Kidney capillary endothelial cell (primary cell): ENCODE measurements at places on chromosomes 7 and 10.
A peak's percentile ranks its signal among the peaks of the same experiment; 100 is the strongest.

GRCh38 chr10:131076356-131076755, 235.2 kb downstream of the TCERG1L start:
- no peak for DNase-seq

GRCh38 chr10:7955446-7955845, 99.0 kb upstream of the GATA3 start:
- DNase-seq, result no peak

DNA sequence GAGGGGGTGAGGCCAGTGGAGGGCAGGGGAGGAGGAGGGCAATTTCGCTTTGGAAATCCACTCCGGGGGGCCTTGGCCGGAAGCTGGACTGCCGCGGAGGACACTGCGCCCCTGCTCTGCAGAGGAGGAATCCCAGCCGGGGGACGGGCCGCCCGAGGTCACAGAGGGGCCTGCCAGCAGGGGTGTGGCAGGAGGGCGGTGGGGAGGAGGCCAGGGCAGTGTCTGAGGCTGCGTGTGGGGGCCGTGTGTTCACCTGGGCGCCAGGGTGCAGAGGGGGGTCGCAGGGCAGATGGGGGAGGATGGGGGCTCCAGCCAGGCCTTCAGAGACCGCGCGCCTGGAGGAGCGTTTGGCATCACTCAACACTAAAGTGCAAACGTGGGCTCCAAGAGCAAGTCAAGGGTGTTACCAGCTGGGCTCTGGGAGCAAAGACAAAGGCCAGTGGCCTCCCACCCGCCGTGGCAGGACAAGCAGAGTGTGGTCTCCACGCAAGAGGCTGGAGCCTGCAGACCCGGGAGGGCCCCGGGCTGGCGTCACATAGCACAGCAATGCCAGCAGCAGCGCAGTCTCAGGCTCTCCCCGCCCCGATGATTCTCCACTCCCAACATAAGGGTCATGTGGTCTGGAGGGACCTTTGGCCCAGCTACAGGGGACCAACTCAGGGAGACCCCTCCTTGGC, 45.3 kb upstream of the DNAJB6 start:
- no peak for DNase-seq

GRCh38 chr10:63143987-63144386, 10.9 kb downstream of the NRBF2 start:
- no peak for DNase-seq

GRCh38 chr7:122262246-122262645, 42.3 kb downstream of the FEZF1 start:
- DNase-seq, result no peak

- no peak for DNase-seq
Observed at GRCh38 chr7:159063046-159063840, 81.4 kb downstream of the VIPR2 start.

- no peak for DNase-seq
Observed at GRCh38 chr10:124267231-124267885, 151.4 kb downstream of the OAT start.

DNA sequence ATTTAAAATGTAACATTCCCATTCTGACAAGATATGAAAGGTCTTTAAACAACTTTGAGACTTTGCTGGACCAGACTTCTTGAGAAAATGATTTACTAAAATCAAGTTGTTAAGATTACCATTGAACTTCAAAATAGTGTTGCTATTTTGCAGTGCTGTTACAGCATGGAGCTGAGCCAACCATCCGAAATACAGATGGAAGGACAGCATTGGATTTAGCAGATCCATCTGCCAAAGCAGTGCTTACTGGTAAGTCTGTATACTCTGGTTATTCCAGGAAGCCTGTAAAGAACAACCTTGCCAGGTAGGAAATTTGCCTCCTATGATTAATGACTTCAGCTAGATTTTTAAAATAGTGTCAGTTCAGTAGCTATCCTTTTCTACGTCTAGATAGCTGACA, 18.8 kb downstream of the TNKS2 start:
- no peak for DNase-seq

GRCh38 chr7:128084896-128085608, 53.8 kb upstream of the LRRC4 start:
- no peak for DNase-seq

DNA sequence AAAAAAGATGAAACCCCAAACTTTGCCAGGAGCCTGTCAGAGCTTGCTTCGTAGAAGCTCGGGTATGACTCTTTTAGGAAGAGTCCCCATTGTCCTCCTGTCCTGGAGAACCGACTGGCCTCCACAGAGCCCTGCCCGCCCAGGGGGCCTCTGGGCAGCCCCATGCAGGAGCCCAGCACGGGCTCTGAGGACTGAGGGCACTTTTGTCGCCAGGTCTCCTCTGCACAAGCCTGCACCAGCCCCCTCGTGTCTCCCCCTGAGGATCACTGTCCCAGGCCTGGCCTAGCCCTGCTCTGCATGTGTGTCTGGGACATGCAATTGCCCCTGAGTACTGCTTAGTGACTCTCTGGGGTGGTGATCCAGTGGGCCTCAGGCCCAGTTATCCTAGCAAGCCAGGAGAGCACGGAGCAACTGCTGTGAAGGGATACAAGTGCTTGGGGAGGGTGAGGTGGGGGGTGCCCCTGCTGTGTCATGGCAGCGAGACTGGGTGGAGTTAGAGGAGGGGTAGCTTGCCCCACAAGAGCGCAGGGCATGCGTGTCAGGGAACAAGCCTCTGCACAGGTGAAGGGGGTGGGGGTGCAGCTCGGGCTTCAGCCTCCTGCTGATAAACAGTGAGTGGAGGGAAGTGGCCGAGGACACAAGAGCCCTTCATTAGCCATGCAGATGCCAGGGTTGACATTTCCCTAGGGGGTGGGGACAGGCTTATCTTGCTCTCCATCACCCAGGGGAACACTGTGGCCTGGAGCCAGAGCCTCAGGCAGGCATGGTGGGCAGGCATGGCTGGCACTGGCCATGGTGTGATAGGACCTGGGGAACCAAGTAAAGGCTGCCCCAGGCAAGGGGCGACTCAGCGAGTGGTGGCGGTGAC, 143.4 kb downstream of the C10orf105 start:
- no peak for DNase-seq

GRCh38 chr10:86957471-86958115, at the start of gene MMRN2:
Gene MMRN2 (minus strand): TSS chr10:86957615. CDS start chr10:86957541, 74 bp downstream.
- DNase-seq, result peak; percentile 63

GRCh38 chr10:91349381-91349780, 60.8 kb upstream of the HECTD2 start:
- DNase-seq, result peak; percentile 17

DNA sequence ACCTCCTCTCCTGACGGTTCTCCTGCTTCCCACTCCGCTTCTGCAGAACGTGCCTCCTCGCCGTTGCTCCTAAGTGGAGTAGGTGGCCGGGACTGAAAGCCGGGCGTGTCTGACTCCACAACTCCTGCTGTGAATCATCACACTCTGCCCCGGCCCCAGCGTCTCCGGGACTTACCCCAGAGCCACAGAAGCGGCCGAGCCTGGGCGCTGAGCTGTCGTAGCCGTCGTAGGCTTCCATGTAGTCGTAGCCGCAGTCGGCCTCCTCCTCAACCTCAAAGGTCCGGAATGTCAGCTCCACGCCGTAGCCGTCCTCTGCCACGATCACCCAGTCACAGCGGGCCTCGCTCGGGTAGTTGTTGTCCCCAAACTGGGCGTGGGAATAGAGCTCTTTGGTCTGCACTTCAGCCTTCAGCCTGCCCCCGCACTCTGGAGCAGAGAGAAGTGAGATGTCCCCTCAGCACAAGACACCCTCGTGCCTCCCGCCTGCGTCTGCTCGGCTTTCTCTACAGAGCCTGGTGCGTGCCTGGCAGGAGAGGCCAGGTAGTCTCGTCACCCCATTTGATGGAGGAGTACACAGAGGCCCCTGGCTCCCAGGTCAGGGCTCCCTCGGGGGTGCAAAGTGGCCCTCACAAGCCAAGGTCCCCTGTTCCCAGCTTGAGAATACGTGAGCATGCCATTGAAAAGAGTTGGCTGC, 11.2 kb upstream of the OPALIN start:
- DNase-seq, result no peak

GRCh38 chr7:41403291-41403690, 299.6 kb downstream of the INHBA start:
- DNase-seq, result no peak

- no peak for DNase-seq
Observed at GRCh38 chr7:93920496-93921182, 896 bp upstream of the GNG11 start.

GRCh38 chr10:78542521-78542920, 508.9 kb downstream of the RPS24 start:
- DNase-seq, result no peak

GRCh38 chr7:148543302-148543701, 47.3 kb upstream of the C7orf33 start:
- no peak for DNase-seq

- DNase-seq, result no peak
Observed at GRCh38 chr10:77744245-77744644, 106.6 kb upstream of the KCNMA1 start.

- DNase-seq, result no peak
Observed at GRCh38 chr10:88624840-88625239, 38.3 kb downstream of the LIPJ start.

GRCh38 chr7:41885748-41886147, 182.9 kb upstream of the INHBA start:
- DNase-seq, result no peak

DNA sequence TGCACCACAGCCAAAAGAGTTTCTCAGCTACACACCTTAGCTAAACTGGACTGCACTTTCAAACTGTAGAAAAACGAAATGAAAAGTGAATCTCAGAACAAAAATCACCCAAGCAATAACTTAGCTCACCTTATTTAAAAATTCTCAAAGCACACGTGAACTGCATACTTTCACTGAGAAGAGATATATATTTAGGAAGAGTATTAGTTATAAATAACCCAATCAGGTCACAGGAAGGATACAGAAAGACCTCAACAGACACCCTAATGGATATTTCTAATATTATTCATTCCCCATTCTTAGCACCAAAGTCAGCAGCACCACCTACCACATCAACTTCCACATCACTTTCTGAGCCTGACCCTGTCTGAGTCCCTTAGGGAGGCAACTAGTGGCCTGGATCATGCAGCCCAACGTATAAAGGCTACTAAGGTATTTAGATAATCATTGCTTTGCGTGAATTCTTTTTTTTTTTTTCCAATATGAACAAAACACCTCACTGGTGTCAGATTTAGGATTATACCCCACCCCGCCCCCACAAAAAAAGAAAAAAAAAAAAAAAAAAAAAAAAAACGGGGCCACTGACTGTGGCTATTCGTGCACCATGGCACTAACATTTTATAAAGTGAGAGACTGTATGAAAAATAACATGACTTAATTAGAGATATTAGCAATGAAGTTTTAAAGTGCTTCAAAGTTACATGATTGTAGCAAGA, 2.6 kb downstream of the ABI1 start:
- no peak for DNase-seq

- no peak for DNase-seq
Observed at GRCh38 chr7:133134810-133135209, 52.9 kb upstream of the CHCHD3 start.

GRCh38 chr10:101968940-101969321, 87.0 kb downstream of the ARMH3 start:
- no peak for DNase-seq

GRCh38 chr10:78863140-78863905, 205.4 kb upstream of the ZMIZ1 start:
- no peak for DNase-seq

GRCh38 chr7:77799078-77799964, 748 bp downstream of the PHTF2 start:
- DNase-seq, result peak; percentile 32

DNA sequence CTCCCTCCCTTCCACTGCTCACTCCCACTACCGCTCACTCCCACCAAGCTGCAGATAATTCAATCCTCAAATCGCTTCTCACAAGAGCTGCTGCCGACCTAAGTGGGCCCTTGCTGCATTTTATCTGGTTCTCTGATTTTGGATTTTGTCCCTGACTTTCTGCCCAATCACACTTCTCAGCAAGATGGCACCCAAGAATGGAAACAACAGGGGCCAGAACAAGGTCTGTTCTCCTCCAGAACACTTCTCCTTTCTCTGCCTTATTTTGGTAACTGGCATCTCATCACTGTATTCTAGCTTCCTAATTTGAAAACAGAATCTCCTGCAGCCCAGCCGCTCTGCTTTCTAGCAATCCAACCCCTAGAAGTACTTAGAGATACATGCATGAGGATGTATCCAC, 172.8 kb downstream of the GRID1 start:
- no peak for DNase-seq

DNA sequence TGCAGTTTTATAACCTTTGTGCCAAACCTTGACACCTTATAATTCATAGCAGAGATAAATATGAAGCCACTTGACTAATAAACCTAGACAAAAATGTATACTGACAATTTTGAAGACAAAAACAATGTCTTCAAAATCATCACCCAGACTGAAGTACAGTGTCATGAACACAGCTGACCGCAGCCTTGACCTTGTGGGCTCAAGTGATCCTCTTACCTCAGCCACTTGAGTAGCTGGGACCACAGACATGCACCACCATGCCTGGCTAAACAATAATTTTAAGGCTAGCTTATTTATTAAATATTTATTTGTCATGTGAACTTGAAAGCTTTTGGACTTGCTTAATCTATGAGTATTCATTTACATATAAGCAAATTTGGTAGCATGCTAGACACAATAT, 24.3 kb downstream of the IL6 start:
- no peak for DNase-seq

GRCh38 chr10:100151723-100152300, 34.0 kb downstream of the ERLIN1 start:
- no peak for DNase-seq

DNA sequence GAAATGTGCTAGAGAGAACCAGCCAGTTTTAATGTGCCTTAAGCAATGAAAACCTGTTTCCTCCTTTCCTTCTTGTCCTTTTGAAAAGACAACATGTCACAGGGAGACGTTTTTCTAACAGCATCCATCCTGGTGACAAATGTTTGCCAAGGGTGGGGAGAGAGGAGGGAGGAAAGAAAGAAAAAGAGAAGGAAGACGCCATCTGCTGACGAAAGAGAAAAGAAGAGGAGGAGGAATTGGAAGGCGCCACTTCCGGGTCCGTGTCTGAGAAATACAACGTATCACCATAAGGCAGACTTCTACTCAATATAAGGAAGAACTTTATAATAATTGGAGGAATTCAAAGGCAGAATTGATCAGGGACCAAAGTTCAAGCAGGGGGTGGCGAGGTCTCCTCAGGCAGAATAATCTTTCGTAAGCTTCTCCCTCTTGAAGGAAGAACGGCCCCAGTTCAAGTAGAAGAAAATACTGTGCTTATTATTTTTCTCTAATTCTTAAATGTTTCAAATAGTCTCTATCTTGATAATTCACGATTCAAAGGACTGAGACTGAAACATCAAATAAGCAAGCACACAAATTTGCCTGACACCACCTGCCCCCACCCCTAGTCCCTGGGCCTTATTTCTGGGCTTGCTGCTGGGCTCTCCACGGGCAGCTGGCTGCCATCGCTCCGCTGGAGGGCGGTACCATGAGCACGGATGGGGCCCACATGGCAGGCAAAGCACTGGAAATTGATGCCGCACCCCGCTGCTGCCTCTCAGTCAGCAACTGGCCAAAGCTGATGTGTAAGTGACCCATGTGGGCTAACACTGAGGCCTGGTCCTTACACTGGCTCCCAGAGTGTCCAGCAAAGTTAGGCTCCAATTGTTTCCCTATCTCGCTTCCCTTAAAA, 273.7 kb upstream of the KLF14 start:
- peak; percentile 53 for DNase-seq

GRCh38 chr7:98500764-98501163, 99.9 kb upstream of the BAIAP2L1 start:
- DNase-seq, result no peak

- peak; percentile 95 for DNase-seq
Observed at GRCh38 chr10:121942749-121943416, 15.1 kb upstream of the ATE1 start.

GRCh38 chr7:87878208-87878735, 2.0 kb downstream of the DBF4 start:
- DNase-seq, result no peak

- DNase-seq, result no peak
Observed at GRCh38 chr7:24152356-24152755, 131.6 kb upstream of the NPY start.
